GF-D8 (cell line): ENCODE measurements at places on chromosomes 3 and 15.
A peak's percentile ranks its signal among the peaks of the same experiment; 100 is the strongest.

DNA sequence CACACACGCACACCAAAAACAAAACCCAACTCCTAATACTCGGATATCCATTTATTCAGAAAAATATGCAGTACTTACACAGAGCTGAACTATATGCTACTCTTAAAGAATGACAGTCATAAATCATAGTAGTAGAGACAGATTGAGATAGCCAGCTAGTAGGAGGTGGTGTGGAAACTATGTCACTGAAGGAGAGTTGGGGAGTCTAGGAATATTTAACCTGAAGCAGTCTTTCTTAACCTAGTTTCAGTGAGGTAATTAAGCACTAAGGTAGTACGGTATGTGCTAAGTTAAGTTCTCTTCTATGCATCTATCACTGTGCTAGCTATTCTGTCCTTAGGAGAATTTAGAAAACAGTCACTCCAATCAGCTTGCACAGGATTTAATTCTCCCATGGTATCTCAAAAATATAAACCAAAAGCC, 54.2 kb downstream of the ANKRD28 start:
- no peak for DNase-seq

DNA sequence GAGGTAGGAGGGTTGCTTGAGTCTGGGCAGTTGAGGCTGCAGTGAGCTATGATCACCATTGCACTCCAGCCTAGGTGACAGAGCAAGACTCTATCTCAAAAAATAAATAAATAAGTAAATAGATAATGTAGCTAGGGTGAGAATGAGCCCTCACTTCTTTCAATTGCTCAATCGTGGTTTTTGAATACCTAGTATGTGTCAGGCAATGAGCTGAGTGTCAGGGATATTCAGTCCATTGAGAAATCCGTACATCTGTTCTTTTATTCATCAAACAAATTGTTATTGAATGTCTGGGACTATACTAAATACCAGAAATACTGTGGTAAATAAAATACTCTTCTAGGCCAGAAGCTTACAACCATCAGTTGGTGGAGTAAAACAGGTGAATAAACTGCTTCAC, 6.2 kb upstream of the ZNF148 start:
- no peak for DNase-seq

- no peak for DNase-seq
These were observed 8.1 kb downstream of the PGBD4 start for GRCh38 chr15:34109797-34110663.

GRCh38 chr15:39056357-39056756, 491.7 kb upstream of the RASGRP1 start:
- DNase-seq: no peak

GRCh38 chr3:70943886-70944285, 631.4 kb upstream of the MDFIC2 start:
- DNase-seq: no peak

DNA sequence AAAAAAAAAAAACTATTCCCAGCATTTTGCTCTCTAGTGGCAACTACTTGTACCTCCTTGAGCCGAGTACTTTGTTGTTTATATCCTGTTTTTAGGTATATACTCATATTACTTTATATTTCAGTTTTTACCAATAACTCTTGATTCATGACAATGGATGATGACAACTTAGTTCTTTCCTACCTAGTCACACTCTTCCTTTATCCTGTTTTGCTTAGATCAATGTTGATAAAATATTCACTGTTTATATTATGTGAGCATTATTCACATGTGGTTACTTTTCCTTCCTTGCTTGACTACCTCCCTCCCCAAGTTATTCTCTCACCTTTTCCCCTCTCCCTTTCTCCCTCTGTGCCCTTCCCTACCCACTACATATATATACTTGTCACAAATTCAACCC, 53.7 kb downstream of the NKIRAS1 start:
- no peak for DNase-seq

GRCh38 chr3:103056542-103056941, 621.7 kb downstream of the ZPLD1 start:
- no peak for DNase-seq

GRCh38 chr15:91426412-91426811, 326.4 kb downstream of the SV2B start:
- no peak for DNase-seq

DNA sequence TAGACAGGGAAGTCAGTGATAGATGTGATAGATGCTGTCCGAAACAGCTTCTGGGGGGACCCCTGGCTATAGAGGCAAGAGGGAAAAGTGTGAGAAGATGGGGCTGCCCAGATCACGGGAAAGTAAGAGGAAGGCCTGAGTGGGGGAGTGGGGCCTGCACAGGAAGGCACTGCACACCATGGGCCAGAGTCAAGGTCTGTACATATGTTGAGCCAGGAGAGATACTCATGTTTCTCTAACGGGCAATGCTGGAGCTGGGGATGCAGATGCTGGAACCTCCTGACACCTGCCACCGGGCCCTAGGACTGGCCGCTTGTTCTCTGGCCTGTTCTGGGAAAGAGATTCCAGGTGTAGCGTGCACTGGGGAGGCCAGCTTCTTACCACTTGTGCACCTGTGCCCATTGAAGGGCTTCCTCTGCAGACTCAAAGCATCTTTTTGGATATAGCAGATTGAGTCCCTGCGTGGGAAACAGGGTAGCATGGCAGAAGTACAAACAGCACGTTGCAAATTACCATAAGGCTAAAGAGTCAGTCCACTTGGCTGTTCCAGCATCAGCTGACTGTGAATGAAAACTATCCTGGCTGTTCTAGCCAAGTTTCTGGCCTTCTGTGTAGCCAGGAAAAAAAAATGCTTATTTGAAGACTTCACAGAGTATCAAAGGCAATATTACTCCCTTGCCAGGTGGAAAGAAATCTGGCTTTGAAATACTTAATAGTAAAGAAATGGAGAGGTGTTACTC, 77.1 kb upstream of the GSK3B start:
- DNase-seq: no peak

- DNase-seq: no peak
These were observed 241.7 kb downstream of the ATP8B4 start for GRCh38 chr15:49877117-49877872.

DNA sequence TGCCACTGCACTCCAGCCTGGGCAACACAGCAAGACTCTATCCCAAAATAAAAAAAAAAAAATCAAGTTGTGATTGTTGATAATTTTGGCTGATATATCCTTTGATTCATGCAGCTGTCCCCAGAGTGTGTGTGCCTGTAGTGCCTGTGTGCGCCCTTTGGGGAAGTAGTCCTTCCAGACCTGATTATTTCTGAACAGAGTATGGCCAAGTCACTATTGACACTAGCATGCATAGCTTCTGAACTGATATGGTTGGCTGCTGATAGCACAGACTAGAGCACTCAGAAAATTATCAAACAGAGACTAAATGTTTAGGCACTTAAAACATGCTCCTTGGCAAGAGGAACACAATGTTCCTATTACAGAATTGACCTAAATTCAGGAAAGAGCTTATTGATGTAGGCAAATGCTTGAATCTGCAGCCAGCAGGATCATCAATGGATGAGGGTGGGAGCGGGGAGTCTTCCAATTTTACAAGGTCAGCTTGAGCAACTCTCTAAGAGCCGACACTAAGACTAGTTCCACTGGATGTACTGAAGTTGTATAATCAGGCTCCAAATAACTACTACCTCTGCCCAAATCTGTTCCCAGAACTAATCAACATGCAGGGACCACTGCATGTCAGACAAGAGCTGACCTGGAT, 17.7 kb upstream of the PTPN9 start:
- no peak for DNase-seq

DNA sequence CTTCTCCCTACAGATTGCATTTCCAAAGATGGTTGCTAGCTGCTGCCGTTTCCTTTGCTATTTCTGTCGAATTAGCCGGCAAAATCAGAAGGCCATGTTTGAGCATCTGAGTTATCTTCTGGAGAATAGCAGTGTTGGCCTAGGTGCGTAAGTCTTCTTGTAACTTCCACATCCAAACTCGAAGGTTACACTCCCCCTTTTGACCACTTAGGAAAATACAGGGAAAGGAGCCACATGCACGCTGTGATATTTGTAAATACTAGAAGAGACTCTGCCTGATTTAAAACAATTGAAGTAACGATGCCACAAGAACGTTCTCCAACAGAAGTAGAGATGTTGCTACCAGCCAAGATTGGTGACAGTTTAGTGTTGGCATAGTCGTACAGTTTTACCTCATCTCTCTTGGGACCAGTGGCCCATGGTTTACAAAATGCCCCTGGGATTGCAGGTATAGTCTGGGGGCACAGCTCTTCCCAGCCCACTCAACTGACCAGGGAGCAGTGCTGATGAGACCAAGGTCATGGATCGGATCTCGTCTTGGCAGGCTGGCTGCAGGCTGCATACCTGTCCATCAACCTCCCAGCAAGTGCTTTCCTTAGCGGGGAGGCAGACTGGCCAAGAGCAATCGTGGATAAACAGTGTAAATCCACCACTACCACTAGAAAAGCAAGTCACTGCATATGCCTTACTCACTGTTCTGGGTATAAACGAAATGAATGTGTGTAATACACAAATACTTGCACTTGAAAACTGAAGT, 268.4 kb upstream of the CHRM5 start:
- DNase-seq: no peak

- DNase-seq: no peak
These were observed 467.7 kb downstream of the GABRG3 start for GRCh38 chr15:27438403-27439375.

DNA sequence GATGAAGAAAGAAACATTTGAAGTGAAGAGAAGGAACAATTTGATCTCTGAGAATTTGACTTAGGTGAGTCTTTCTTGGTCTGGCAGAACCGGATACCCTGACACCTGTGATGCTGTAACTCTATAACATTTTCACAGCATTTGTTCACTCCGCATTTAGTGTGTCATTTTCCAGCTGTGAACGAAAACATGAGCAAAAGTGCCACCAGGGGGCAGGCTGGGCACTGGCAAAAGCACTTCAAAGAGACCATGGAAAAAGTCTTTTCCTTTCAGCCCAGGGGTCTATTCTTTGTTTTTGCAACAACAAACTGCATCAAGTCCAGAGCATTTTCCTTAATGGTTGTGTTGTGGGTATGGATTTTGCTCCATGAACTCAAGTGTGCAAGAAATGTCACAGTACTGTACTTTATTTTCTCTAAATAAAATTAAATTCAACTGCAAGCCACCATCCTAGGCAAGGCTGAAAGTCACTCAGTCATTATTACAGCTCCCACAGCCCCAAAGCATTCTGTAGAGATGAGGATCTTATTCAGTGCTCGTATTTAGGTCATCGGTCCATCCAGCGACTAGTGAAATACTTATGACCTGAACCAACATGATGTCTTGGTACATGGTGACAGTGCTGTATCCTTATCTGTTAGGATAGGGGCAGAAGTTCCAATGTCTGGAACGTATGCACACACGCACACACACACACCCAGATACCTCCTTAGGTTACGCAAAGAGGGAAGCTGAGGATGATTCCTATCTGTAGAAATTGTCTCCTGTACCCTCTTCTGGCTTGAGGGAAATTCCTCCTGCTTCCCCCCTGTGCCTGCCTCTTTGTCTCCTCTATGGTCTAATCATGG, 125.5 kb downstream of the GADL1 start:
- DNase-seq: peak; percentile 2

GRCh38 chr3:57961177-57961827, 46.9 kb upstream of the FLNB start:
- DNase-seq: no peak

GRCh38 chr3:195196266-195196665, 74.7 kb downstream of the XXYLT1 start:
- DNase-seq: no peak
